ENCODE measurements at places on chromosomes 3 and 15.

GRCh38 chr3:377158-377561 is 180.6 kb downstream of the CHL1 start:
- DNase-seq: peak; percentile 11

DNA sequence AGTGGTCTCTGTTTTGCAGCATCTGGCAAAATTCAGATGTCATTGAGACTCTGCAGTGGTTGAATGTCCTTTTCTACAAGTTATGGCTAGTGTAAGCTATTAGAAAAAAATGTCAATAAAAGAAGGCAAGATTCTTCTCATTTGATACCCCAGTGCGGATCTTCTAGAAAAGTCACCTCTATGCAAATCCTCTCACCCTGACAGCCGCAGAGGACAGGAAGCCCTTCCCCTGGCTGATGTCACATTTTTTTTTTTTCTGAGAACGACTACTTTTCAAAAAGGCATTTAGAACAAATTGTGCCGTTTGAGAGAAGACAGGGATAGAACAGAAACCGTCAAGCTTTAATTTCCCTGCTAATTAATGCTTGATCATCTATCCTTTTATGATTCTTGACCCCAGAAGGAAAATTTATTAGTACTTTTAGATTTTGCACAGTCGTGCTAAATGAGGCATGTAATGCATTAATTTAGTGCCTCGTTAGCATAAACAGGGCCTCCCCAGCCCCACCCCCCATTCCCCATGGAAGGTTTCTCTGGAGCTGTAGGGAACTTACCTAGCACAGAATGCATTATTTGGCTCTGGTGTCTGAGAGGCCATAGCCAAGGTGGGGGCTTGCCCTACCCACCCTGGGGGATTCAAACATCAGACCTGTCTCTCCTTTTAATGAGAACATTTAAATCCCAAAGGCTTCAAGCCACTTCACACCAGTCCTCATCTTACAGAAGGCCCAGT is 183.8 kb downstream of the OPA1 start:
- DNase-seq: no peak

- DNase-seq: no peak
Observed at GRCh38 chr3:80238606-80239005, 470.8 kb upstream of the ROBO1 start.

GRCh38 chr15:47932261-47932660 is 188.5 kb upstream of the SLC24A5 start:
- no peak for DNase-seq

DNA sequence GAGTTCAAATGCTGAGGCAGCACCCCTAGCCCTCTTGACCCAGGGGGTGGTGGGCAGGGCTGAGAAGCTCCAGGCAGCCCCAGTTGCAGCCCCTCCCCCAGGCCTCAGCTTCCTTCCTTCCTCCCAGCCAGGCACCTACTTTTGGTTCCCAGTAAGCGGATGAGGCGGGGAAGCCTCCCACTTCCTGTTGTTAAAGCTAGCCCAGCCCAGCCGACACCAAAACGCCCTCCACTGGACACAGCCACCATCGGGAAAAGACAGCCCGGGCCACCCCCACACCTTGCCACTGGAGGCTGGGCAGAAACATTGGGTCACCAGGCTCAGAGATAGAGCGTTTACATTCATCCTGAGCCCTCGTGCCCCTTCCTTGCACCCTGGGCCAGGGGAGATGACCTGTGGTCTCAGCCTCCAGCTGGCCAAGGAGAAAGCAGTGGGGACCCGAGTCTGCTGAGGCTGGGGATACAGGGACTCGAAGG is 3.5 kb downstream of the DUSP7 start:
- DNase-seq: peak; percentile 61

DNA sequence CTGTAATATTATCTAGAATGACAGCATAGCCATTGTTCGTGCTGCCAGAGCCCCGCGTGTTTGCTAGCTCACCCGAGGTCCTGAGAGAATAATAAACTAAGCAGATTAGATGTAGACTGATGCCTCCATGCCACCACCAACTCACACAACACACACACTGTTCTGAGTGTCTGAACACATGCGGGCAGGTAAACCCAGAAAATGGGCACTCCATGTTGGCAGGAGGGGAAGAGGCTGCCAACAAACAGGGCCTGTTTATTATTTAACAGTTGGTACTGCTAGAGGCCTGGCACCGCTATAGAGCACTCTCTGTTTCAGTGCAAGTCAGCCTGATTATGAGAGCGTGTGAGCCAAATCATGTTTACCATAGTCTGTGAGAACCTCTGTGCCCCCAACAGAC is 299.0 kb downstream of the ZBTB20 start:
- peak; percentile 7 for DNase-seq
